NCI-H2107 (cell line): ENCODE measurements at places on chromosomes 11 and 22.

DNA sequence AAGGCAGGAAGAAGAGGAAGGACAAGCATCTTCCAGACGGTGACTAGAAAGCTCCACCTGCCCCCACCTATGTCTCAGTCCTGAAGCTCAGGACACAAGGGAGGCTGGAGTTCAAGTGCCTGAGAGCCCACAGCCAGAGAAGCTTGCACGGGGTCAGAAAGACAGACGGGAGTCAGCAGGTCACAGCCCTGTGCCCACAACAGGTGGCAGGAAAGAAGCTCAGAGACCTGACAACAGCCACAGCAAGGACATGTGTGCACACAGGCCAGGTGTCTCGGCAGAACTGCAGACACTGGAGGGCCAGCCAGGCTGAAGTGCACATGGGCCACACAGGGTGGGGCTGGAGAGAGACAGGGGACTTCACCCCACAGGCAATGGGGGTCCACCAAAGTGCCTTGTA, 37.2 kb upstream of the MOB2 start:
- DNase-seq, result no peak

- DNase-seq, result no peak
Observed at GRCh38 chr11:12403122-12403996, 26.0 kb downstream of the PARVA start.

DNA sequence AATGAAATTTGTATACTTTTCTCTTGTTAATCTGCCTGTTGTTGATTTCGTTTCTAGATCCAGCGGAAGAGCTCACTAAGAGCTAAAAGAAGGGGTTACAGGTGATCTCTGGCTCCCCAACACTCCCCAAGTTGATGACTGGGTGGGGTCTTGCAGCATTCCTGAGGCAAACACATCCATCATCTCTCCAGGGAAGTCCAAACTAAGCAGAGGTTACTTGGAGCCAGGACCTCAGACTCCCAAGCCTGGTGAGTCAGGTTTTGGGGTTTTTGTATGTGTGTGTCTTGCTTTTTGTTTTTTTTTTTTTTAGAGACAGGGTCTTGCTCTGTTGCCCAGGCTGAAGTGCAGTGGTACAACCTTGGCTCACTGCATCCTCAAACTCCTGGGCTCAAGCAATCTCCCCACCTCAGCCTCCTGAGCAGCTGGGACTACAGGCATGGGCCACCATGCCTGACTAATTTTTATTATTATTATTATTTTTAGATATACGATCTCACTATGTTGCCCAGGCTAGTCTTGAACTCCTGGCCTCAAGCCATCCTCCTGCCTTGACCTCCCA, 11.5 kb upstream of the RPS3 start:
- DNase-seq, result no peak

DNA sequence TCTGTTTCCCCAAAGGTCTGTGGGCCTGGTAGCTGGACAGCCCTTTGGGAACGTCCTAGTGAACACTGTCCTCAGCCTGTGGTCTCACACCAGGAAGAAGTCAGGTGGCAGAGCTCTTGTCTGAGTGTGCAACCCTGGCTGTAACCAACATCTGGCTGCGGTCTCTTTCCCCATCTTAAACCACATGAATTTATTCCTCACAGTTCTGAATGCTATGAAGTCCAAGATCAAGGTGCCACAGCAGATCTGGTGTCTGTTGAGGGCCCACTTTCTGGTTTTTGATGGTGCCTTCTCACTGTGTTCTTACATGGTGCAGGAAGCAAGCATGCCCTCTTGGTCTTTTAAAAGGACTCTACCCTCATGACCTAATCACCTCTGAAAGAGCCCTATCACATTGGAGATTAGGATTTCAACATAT, 2.7 kb downstream of the UPB1 start:
- DNase-seq, result no peak

- no peak for DNase-seq
Observed at GRCh38 chr11:99117603-99118002, 96.9 kb downstream of the CNTN5 start.

DNA sequence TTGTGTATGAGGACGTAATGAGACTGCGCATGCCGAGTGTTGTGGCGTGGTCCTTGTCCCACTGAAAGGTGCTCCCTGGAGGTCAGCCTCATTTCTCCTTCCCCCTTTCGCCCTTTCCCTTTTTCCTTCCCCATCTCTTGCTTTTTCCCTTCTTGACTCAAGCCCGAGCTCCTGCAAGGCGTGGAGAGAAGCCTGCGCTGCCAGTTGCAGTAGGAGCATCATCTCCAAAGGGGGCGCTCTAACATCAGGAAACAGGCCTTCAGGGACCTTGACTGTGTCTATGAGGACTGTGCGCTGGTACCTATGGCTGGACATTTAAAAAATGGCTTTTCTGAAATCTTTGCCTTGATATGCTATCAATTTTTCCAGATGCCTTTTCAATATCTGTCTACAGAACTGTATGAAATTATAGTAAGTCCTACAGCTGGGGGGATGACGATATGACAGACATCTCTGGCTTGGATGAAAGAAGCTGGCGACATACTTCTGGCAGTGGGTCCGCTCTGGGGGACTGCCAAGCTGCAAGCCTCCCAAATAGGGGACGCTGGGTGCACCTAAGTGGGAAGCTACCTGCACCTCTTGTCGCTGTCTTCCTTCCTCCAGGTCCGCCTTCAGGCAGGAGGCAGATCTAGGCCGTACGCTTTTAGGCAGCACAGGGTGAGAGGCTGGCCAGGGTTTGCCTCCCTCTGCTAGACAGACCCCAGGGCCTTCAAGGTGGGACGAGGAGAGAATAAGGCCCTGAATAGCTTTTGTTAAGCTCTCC, 96.5 kb downstream of the NXPE2 start:
- DNase-seq, result peak; percentile 37

- no peak for DNase-seq
Observed at GRCh38 chr22:32331918-32332725, 25.5 kb upstream of the RFPL3 start.

DNA sequence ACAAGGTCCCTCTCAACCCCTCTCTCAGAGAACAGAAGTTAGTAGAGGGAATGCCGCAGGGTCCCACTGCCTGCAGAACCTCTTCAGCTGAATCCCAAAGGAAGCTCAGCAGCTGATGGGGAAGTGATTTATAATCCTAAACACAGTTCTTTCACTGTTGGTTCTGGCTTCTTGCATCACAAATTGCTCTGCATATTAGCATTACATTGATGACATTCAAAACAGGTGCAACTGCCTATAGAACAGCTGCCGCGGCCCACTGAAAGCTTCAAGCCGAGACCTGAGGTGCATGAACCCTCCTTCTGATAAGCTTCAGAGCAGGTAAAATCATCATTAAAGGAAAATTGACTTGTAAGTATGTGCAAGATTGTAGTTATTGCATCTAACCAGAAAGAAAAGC, 75.2 kb upstream of the KIRREL3 start:
- no peak for DNase-seq

DNA sequence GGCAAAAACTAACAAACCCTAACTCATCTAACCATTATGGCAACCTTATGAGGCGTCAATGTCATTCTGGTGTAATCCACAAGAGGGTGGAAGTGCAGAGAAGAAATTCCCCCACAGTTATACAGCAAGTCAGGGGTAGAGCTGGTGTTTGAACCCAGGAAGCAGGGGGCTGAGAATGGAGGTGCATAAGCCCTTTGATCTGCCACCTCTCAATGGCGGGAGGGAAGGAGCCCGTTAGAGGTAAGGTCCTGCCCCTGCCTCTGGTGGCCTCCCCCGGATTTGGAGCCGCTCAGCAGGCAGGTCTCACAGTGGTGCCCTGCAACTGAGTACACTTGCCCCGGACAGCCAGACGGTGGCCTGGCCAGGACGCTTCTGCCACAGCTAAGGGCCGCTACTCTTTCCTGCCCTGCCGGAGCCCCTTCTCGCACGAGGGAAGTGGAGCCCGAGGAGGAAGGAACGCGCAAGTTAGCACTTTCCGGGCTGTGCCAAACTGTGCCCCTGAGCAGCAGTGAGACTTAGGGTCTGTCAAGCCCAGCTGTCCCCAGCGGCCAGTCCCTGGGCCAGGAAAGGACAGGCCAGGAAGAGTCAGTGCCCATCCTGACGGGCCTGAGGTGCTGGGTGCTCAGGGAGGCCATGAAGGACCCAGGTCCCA, 1.1 kb downstream of the FXYD2 start:
- DNase-seq, result no peak

DNA sequence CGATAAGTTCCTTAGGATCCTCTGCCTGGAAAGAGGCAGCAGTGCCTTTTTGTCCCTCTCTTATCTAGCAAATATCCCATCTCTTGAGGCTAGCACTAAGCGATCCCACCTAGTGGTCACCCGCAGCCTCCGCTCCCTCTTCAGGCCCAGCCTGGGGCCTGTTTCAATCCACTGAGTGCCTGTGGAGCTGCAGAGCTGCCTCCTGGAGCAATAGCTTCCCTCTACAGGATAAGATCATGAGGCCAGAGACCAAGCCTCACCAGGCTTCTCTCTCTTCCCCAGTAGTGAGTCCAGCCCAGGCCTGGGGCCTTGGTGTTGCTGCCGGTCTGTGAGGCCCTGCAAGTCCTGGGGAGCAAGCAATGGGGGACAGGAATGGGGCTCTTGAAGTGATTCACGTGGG, 65.8 kb downstream of the SLC22A12 start:
- DNase-seq, result no peak

- no peak for DNase-seq
Observed at GRCh38 chr11:102608699-102609098, 16.4 kb downstream of the MMP20 start.

DNA sequence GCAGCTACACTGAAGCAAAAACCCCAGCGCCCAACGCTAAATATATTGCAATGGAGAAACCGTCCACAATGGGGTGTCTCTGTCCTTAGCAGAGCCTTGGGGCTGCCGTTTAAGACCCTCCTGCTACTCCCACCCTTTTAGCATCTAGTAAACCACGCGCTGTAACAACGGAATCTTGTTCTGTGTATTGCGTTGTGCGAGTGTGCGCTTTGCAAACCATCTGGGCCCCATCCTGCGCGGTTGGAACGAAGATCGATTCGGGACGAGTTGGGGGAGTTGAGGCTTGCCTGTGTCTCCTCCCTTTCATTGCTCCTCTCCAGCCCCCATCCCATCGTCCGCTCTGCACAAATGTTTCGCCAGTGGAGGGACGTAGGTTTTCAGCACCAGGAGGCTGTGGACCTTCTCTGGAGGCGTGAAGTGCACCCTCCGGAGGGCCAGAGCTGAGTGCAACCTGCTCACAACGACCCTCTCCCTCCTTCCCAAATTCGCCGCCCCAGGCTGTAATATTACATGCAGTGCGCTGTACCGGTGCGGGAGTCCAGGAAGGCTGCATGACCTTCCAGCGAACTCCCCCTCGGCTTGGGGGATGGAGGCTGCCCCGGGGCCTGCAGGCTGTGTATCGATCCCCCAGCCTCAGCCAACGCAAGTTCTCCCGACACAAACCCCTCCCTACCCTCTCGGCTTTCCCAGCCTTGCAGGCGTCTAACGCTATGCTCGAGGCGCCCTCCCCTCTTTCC, 1.6 kb upstream of the KMT2A start:
- no peak for DNase-seq

- peak; percentile 4 for DNase-seq
Observed at GRCh38 chr11:108647701-108648527, 17.0 kb upstream of the DDX10 start.

DNA sequence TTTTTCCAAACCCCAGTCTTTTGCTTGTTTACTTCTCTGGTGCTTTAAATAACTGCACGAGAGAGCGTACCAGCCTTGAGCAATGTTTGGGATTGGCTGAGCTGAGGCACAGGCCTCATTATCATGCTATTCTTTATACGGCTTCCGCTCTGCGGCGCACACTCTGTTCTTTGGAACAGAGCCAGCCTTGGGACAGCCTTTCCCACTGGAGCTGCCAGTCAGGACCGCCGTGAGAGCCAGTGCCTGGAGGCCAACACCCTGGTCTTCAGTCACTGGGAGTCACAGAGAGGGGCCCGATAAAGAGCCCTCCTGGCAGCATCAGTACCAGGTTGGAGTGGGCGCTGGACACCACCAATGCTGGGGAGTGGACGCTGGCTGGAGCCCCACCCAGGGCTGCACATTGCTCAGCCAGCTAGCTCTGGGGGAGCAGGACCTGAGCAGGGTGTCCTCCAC, 125.6 kb downstream of the BCR start:
- no peak for DNase-seq
